ENCODE measurements at places on chromosomes 13 and 19.

DNA sequence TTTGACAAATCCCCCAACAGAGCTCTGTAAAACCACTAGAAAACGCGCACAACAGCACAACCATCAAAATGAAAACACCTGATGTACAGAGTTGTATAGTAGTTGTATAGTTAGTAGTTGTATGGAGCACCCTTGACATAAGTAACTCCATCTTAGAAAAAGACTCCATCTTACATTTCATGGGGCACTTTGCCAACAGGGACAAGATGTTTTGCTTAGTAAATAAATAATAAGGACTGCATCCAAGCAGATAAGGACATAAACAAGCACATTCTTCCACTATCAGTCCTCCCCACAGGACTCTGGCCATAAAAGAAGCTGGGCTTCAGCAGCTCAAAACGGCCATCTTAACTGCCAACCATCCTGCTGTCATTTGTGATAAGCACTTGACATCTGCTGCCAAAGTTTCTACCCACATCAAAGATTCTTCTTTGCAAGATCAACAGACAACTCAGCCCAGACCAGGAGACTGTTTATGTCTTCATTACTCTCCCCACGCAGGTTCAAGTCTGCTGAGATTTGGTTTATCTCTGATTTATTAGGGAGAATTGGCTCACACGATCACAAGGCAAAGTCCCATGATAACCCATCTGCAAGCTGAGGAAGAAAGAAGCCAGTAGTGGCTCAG is 20.7 kb upstream of the ZNF331 start:
- DNase-seq: no peak

DNA sequence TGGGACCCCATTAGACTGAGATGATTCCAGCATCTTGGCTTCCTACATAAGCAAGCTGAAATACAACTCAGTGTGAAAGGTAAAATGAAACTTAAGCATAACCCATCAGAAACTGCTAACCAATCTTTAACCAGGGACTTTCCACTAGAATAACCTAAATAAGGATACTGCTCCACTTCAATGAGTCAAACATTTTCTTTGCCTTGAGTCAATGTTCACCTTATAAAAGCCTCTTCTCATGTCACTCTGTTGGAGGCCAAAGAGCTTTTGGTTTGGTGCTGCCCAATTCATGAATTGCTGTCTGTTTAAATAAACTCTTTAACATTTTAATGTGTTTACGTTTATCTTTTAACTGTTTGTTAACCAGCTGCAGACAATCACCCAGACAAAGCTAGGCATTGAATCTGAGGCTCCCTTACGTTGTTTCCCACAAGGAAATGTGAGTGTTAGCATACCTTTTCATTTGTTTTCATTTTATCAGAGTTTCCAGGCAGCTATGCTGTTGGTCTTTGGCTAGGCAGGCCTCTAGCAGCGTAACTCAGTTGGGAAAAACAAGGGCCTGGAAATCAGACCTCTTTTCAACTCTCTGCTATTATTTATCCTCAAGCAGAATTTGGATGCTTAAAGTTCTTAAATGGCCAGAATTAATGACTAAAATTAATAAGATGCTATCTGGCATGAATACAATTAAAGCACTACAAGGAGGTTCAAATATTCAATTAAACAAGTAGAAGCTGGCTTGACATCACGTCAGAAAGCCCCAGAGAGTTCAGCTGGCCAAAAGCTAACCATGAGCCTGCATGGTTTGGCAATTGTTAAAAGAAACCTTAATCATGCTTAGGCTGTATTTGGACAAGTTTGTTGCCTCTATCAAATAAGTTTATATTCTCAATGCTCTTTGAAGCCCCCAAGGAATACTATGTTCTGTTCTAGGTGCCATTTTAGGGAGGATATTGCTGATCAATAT is 200.2 kb downstream of the DCLK1 start:
- DNase-seq: no peak

DNA sequence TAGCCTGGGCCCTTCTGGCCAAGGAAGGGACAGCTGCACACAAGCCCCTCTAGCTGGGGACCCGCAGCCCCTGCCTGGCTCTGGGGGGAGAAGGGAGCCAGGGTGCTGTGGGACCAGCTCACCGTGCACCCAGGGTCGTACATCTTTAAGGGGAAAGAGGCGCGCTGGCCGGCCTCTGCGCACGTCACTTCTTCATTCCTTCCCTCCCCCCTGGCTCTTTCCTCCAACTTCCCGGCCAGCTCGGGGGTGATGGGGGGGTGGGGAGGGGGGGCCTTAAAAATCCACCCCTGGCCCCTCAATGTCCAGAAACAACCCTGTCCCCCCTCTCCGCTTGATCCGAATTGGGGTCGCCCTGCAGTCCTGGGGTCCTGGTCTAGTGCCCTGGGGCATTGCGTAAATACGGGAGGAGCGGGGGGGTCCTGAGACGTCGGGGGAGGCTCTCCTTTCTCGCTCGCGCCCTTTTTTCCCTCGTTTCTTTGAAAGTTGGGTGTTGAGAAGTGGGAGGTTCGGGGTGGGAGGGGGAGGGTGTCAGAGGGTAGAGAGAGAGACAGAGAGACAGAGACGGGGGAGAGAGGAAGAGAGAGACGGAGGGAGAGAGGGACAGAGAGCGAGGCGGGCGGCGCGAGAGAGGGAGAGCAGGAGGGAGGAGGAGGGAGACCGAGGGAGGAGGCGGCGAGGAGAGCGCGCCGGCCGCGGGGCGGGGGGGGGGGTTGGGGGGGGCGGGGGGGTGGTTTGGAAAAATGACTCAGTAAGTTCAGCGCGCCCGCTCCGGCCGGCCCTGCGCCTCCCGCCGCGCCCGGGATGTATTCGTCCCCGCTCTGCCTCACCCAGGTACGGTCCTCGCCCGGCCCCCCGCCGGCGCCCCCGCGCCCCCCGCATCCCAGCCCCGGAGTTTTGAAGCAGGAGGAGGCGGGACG is at the start of gene NFIC:
TSS of gene NFIC (plus strand) at position 748 of the 917 bp plus-strand sequence. CDS start at position 802, 54 bp downstream.
- no peak for DNase-seq

DNA sequence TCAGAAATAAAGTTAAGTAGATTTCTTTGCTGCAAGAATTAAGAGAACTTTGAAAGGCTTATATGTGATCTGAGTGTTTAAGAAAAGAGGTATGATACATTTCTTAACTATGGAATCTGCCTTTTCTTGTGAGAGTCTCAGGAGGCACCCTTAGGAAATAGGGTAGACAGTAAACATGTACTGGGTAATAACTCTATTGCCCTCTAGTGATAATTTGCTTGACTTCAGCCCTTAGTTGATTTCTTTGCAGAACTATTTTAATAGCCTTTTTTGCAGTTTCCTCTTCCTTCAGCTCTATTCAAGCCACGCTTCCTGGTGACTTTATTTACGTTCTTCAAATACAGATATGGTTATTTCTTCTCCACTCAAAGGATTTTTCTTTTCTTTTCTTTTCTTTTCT is 37.0 kb upstream of the CCNA1 start:
- no peak for DNase-seq

DNA sequence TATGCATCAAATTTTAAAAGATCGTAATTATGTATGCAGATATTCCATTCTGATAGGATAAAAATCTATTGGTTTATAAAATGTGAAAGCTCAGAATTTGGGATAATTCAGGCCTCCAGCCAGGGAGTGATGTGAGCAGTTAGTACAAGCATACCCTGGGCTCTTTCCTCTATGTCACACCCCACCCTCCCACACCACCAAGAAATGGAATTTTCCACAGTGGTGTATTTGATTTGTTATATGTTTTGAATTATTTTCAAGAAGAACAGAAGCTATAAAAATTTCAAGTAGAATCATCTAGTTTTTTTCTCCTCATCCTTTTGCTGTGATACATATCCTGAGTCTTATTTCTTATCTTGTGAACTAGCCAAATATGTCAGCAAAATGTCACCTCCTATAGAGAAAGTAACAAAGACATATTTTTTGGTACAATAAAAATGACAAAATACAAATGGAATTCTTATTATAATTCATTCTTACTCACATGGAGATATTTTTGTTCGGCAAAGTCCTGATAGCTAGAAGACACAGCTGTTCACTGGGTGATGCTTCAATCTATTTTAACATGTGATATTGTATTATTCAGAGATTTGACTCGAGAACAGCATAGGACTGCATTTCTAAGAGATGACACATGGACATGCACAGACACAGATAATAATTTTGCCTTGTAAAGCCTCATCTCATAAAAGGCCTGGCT is 61.2 kb upstream of the FRY start:
- no peak for DNase-seq

DNA sequence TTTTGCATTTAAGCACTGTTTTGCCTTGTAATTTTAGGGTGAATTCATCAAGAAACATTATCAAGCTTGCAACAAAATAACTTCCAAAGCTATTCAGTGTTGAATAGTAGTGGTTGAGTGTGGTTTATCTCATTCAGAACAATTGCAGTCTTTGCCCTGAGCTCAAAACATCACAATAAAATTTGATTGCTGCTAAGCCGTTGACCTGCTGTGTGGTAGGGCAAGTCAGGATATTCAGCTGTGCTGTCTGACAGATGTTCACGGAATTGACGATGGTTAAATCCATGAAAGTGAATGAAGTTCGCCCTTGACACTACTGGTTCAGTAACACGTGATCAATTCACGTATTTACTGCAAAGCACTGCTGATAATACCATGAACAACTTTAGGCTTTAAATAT is 66.9 kb downstream of the GJA3 start:
- no peak for DNase-seq

- no peak for DNase-seq
Measured at GRCh38 chr13:30126903-30127428, 180.4 kb downstream of the KATNAL1 start.

DNA sequence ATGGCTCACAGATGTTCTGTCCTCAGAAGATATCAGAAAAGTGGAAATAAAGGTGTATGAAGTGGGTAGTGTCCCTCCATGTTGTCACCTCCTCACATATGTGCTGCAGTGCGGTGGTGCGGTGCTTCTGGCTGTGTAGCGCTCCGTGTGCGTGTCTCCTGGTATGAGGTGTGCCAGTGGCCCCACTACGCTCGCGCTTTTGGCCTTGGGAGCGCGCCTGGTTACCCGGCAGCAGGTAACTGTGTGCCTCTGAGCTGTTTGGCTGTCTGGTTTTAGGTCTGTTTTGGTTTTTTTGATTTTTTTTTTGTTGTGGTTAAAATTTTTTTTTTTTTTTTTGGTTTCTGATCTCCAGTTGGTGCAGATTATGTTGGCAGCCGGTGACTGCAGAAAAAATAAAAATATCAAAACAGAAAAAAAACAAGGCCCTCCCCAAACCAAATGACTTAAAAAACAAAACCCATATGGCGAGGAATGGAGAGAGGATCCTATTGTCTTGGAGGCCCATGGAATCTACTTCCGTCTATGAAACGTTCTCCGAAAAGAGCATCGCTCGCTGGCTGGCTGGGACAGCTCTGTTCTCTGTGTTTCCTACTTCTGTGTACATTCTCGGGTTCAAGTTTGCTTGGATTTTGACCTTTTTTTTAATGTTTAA is 7.9 kb downstream of the HNRNPL start:
- no peak for DNase-seq

DNA sequence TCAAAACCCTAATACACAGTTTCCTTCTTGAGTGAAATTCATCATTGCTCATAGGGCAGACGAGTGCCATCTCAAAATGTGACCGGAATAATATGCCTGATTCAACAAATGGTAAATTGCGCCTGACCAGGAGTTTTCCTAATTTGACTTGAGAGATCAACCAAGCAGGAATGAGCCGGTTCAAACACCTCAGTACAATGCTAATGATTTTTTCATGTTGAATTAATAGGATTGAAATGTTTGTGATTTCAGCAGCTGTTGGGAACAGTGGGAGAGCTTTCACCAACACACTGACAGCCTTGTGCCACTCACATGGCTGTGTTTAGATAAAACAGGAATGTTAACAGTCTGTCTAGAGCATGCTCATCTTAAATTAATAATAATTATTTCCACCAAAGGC is 484.8 kb downstream of the PCDH9 start:
- DNase-seq: no peak

- no peak for DNase-seq
Measured at GRCh38 chr19:15112385-15112784, 5.2 kb downstream of the SYDE1 start.

DNA sequence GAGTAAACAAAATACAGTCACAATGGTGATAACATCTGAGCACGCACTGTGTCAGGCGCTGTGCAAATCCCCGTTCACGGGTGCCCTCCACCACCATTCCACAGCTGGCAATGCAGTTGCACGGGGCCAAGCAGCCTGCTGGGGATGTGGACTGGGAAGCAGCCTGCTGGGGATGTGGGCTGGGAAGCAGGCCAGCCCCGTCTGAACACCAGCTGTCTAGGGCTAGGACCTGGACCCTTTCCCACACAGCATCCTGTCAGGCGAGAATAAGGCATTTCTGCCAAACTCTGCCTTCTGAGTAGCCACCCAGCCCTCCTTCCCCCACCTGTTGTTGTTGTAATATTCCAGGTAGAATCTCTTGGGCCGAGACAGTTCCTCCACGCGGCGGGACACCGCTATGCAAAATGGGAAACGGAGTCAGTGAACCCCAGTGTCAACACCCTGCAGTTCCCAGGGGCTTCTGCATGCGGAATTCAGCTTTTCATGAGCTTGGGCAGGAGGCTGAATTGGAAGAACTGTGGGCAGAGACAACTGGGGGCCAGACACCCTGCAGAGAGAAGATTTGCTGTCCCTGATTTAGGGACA is 27.8 kb upstream of the MIER2 start:
- DNase-seq: no peak

GRCh38 chr13:45830121-45830520 is 21.4 kb downstream of the SIAH3 start:
- no peak for DNase-seq

All from stimulated activated CD8-positive, alpha-beta memory T cell treated with anti-CD3 and anti-CD28 coated beads, Interleukin-7, amount 100 ng/mL, for 48 hours (primary cell).